Neural crest cell (in vitro differentiated cells): ENCODE measurements at places on chromosomes 5 and 9.

DNA sequence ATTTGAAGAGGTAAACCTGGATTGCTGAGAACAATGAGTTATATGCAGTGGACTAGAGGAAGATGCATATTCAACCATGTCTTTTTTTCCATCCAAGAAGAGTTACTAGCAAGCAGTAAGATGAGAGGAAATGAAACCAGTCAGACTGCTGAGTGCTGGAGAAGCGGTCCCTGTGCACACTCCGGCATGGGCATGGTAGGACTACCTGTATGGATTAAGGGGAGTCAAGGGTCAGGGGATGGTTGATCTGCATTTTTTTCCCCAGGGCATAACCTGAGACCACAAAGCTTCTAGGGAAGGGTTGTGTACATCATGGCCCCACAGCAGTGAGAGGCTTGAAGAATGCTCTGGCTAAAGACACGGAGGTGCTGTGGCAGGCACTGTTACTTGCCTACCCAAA, 76.6 kb upstream of the ZNF169 start:
- peaks cover 12% of the 10 kb centered on the region for H3K4me1 ChIP-seq
- no peak overlapping the region for H3K4me3 ChIP-seq
- DNase-seq: no peak
- peaks cover 32% of the 10 kb centered on the region for H3K36me3 ChIP-seq
- H3K27ac ChIP-seq: no peak overlapping the region

DNA sequence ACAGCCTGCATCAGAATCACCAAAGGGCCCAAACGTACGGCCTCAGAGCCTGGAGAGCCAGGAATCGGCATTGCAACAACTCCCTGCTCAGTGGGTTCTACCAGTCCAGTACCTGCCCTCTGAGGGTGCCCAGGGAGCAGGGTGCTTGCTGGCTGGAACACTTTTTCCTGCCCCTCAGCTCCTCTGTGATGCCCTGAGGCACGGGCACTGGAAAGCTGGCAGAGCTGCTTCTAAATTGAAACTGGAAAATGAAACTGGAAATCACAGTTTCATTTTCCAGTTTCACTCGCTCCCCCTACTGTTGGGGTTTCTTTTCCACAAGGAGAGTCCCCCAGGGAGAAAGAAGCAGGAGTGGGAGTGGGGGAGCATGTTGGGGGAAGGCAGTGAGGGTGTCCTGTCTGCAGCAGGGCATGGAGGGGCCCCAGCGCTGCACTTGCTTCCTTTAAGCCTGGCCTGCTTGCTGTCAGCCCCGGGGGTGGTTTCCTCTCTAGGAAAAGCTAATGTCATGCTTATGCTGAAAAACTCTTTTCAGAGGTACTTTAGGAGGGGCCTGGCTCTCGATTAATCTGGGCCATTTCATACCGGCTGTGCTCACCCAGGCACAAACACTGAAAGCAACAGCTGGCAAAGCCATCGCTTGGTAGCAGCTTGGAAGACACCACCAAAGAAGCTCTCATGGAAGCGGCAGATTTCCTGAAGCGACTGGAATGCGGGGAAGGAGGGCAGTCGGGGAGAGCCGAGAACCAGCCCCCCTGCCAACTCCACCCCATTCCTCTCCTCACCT, 26.2 kb downstream of the IRF1 start:
- DNase-seq: no peak
- no peaks in the 10 kb centered on the region for H3K27me3 ChIP-seq
- H3K4me1 ChIP-seq: peaks cover 19% of the 10 kb centered on the region
- H3K27ac ChIP-seq: peak overlapping the region; percentile 54

GRCh38 chr5:16140417-16140816, 39.2 kb downstream of the MARCHF11 start:
- no peaks in the 10 kb centered on the region for H3K4me1 ChIP-seq
- H3K36me3 ChIP-seq: no peaks in the 10 kb centered on the region
- no peak overlapping the region for H3K4me3 ChIP-seq
- H3K27me3 ChIP-seq: no peaks in the 10 kb centered on the region

DNA sequence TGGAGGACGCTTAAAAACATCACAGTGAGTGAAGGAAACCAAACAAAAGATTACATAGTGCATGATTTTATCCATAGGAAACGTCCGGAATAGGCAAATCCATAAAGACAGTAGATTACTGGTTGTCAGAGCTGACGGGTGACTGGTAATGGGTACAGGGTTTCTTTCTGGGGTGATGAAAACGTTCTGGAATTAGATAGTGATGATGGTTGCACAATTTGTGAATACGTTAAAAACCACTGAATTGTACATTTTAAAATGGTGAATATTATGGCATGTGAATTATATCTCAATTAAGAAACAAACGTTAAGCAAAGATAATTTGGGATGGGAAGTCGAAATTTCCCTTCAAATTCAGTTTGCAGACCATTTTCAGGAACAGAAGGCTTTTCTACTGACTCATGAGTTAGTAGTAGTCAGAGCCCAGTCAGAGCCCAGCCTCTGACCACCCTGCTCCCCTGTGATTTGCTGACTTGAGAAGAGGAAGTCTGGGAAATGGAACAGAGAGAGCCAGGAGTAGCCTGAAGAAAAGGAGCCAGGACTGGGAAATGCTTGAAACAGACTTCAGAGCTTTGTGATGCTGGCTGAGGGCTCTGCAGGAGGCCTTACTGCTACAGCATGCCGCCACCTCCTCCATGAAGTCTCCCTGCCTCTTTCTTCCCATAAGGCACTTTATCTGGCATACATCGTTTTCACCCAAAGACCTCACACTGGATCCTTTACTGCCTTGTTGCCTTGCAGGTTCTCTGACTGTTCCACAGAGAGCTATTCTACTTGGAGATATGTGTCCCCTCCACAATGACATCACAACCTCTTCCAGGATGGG, 46.4 kb upstream of the CTNNA1 start:
- no peak for DNase-seq
- no peaks in the 10 kb centered on the region for H3K36me3 ChIP-seq
- no peak overlapping the region for H3K27ac ChIP-seq
- H3K4me1 ChIP-seq: peaks cover 31% of the 10 kb centered on the region
- H3K4me3 ChIP-seq: no peak overlapping the region
- H3K27me3 ChIP-seq: no peaks in the 10 kb centered on the region

DNA sequence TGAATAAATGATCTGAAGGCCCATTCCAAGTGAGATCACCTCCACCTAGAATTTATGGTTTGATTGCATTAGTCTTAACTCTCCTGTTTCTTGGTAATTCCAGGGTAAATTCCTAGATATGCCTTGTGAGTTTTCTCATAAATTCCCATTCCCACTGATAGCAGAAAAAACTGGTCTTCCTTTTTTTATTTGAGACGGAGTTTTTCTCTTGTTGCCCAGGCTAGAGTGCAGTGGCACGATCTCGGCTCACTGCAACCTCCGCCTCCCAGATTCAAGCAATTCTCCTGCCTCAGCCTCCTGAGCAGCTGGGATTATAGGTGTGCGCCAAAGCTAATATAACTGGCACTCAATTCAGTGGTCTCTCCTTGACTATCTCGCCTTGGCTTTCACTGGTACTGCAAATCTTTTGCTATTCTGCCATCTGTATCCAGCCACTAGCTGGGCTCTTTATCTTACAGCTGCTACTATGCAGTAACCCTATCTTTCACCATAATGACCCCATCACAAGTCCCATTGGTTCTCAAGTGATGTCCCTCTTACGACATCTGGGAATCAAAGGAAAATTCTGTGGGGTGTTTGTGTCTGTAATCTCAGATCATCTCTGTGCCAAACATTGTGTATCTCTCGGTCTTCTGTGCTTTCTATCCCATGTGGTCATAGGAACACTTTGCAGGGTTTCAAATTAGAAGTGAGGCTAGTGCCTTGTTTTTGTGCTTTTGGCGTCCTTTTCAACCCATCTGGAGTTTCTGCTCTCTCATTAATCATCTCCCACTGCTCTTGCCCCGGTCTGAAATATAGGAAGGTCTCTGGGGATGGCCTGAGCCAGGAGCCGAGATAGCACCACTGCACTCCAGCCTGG, 14.4 kb downstream of the HNRNPK start:
- peak overlapping the region; percentile 27 for H3K4me3 ChIP-seq
- H3K4me1 ChIP-seq: peaks cover 14% of the 10 kb centered on the region
- no peak for DNase-seq
- no peak overlapping the region for H3K27ac ChIP-seq

GRCh38 chr5:79005151-79005550, 20.0 kb upstream of the ARSB start:
- DNase-seq: no peak
- peaks cover 7% of the 10 kb centered on the region for H3K4me1 ChIP-seq
- H3K36me3 ChIP-seq: no peaks in the 10 kb centered on the region
- no peak overlapping the region for H3K4me3 ChIP-seq
- no peak overlapping the region for H3K27ac ChIP-seq
